ENCODE measurements at places on chromosomes 4 and X.
A peak's percentile ranks its signal among the peaks of the same experiment; 100 is the strongest.

- no peak for DNase-seq
These were observed 226.8 kb downstream of the COL25A1 start for GRCh38 chr4:109075621-109076020.

- no peak for DNase-seq
These were observed 195.7 kb downstream of the GPAT3 start for GRCh38 chr4:83731609-83732008.

GRCh38 chr4:151922306-151922705, 161.5 kb upstream of the GATB start:
- DNase-seq = no peak

DNA sequence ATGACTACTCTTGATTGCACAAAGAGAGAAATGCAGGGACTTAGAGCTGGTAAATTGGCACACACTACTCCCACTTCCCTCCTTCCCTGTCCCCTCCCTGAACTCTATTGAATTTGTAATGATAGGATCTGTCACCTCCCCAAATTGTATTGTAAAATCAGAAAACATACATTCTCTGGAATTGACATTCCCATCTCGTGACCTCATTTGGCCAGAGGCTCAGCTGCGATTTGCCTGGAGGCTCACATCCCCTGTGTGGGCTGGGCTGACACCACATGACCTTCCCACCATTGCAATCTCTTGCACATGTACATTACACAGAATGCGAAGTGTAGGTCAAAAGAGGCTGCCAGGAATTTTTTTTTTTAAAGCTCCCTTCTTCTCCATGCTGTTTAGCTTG, 172.1 kb downstream of the MID1IP1 start:
- DNase-seq = no peak

DNA sequence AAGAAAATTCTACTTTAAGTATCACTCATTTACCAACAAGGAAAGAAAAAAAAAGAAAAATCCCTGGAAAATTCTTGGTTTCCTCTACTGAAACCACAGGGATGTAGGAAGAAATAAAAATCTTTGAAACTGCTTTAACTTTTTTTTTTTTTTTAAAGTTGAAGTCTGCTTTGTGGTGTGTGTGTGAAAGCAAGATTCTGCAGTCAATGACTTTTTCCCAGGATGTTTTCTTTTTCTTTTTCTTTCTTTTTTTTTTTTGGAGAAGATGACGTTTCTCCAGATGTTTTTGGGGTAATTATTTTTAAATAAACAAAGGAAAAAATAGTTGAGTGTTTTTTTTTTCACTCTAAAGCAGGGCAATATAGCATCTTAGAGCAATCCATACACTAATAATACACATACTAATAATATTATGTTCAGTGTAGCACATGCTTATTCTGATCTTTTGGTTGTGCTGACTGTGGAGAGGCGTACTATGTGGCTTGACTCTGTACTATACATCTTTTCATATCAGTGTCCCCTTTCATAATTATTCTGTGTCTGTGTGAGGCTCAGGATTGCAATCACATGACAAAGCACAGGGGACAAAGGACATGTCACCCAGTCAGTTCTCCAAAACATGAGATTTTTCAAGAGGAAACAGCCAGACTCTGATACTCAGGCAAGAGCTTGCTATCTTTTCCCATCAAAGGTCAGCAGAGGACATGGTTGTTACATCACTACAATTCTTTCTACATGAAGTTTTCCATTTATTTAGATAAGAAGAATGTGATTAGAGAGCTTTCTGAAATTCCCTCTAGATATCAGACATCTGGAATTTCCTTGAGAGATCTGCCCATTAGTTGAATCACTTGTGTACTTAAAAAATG, 111.0 kb downstream of the PDE5A start:
- DNase-seq = no peak

DNA sequence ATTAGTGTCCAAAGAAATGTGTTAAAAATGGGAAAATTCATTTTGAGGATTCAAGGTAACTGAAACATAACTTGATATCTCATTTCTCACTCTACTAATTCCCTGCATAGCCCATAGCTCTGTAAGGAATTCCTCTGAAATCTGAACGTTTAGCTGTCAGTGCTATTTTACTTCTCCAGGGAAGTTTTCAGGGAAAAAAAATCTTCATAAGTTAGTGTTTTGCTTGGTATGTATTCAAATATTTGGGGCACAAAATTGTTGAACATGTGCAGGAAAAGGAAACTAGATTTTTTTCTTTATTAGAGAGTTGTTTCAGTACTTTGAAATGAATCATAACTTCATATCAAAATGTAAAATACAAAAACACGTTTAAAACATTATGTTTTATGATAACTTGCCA, 891.4 kb downstream of the CENPC start:
- no peak for DNase-seq

GRCh38 chr4:10635091-10635490, 49.5 kb downstream of the CLNK start:
- DNase-seq = no peak

DNA sequence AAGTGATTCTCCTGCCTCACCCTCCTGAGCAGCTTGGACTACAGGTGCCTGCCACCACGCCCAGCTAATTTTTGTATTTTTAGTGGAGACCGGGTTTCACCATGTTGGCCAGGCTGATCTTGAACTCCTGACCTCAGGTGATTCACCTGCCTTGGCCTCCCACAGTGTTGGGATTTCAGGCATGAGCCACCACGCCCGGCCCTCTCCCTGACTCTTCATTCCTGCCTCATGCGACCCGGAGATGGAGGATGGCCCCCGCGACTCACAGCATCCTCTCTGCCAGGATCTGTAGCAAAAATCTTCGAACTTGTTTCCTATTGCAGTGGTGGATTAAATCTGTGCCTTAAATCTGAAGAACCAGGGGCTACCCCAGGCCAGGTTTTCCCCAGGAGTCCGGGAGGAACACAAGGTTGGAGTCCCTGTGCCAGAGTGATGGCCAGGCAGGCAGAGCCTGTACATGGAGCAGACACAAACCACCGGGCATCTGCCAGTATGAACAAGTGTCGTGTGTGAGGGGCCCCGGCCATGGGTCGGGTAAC, 11.5 kb downstream of the CPLX1 start:
- no peak for DNase-seq

DNA sequence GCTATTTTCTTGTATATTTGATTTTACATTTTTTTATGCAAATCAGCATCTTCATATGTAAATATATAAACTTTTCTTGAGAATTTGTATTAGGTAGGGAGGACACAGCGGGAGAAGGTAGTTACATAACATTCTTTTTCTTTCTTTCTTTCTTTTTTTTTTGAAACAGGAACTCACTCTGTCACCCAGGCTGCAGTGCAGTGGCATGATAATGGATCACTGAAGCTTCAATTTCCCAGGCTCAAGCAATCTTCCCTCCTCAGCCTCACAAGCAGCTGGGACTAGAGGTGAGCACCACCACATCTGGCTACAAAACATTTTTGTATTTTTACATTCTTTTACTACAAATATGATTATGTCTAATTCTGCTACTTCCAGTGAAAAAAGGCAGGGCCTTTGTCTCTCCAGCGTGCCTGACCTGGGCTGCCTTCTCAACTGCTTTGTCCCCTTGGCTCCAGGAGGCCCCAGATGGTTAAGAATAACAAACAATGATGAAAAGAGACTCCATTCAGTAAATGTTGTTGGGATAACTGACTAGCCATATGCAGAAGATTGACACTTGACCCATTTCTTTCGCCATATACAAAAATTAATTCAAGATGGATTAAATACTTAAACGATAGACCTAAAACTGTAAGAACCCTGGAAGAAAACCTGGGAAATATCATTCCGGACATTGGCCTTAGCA, 46.5 kb upstream of the FAT4 start:
- DNase-seq = no peak

GRCh38 chr4:1226144-1226481, 22.8 kb downstream of the CTBP1 start:
- DNase-seq = no peak

GRCh38 chr4:61431131-61431530, 231.0 kb downstream of the ADGRL3 start:
- DNase-seq = no peak

DNA sequence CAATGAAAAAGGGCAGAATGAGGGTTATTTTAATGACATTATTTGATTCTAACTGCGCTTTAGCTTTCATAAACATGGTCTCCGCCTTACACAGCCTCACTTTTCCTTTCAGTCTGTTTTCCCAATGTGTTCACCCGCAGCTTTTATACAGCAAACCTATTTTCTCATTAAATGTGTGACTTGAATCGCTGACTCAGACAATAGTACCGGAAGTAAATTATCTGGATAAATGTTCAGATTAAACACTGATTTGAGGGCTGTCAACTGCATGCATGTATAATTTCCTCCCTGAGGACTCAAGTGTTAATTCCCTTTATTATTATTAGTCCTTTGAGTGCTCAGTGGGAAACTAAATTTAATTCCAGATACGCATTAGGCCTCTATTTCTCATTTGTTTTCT, 117.3 kb downstream of the FAM133A start:
- DNase-seq = no peak

GRCh38 chr4:70877556-70877955, 24.6 kb upstream of the MOB1B start:
- no peak for DNase-seq

- no peak for DNase-seq
These were observed 87.4 kb upstream of the SLC7A11 start for GRCh38 chr4:138329506-138330070.

GRCh38 chrX:107700317-107700774, 72.0 kb downstream of the PRPS1 start:
- DNase-seq = no peak

DNA sequence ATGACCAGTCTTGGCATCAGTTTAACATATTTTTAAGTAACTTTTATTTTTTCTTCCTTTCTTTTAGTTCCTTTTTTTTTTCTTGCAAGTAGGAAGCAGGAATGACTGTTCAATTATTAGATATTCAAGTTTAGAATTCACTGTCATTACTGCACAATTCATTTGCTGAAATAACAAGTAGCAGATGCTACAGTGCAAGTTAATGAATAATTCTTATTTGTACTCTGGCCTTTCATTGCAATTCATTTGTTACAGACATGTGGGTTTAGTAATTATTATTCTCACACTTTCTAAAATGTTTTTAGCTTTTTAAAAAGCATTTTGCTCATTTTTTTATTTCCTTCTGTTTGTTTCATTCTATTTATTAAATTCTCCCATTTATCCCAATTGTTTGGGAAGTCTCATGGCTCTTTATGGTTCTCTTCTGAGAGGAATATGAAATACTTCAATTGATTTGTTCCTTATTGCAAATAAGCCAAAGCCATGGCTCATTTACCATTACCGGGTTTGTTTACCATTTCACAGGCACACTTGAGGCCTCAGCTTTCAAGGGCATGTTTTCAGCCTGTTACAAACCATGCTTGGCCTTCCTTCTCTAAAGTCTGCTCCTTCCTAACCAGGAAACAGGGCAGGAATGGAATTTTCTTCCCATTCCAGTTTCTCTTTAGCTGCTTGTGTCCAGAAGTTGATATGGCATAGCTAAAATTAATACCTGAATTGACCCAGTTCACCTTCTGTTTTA, 4.6 kb upstream of the DCAF4L1 start:
- no peak for DNase-seq

- DNase-seq = no peak
These were observed 3.6 kb upstream of the SPP1 start for GRCh38 chr4:87971866-87972265.

DNA sequence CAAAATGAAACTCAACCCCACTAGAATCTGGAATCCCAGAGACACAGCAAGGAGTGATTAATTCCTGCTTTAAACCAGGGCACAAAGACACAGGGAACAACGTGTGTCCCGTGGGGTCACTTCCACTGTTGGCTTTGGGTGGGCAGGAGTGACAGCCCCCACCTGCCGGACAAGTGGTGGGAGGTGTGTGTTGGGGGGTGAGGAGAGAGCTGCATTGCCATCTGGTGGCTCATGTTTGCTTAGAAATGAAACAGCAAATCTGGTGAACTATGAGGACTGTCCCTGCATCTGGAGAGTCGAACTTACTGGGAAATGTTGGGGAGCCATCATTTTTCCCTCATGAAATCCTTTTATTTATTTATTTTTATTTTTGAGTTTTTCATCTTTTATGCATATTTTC, 75.9 kb upstream of the AFAP1 start:
- no peak for DNase-seq

DNA sequence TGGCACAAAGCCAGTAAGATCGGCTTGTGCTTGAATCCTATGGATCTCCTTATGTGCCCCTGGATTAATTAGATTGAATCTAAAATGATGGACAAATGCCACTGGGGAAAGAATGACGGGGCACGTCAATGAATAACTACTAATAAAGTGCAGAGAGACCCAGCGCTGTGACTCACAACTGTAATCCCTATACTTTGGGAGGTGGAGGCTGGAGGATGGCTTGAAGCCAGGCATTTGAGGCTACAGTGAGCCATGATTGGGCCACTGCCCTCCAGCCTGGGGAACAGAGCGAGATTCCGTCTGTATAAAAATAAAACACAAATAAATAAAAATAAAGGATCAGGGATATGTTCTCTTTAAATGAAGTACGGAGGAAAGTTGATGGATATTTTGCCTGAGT, 179.4 kb downstream of the DCHS2 start:
- no peak for DNase-seq

- DNase-seq = no peak
These were observed 8.4 kb upstream of the APLN start for GRCh38 chrX:129663171-129663570.

DNA sequence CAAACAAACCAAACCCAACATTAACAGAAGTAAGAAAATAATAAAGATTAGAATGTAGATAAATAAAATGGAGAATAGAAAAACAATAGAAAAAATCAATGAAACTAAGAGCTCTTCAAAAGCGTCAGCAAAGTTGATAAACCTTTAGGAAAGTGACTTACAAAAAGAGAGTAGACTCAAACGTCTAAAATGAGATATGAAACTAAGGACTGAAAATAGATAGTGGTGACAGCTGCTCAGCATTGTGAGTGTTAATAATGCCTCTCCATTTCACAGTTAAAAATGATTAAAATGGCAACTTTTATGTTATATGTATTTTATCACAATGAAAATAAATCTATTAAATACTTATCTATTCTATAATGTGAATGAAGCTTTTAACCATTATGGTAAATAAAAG, 125.7 kb upstream of the CPXCR1 start:
- no peak for DNase-seq

- peak; percentile 49 for DNase-seq
These were observed 45.9 kb downstream of the HMGB2 start for GRCh38 chr4:173288296-173288695.

GRCh38 chrX:17553469-17553868, 178.5 kb downstream of the NHS start:
- DNase-seq = no peak

- DNase-seq = no peak
These were observed 118.2 kb downstream of the FBXW7 start for GRCh38 chr4:152417673-152418072.

DNA sequence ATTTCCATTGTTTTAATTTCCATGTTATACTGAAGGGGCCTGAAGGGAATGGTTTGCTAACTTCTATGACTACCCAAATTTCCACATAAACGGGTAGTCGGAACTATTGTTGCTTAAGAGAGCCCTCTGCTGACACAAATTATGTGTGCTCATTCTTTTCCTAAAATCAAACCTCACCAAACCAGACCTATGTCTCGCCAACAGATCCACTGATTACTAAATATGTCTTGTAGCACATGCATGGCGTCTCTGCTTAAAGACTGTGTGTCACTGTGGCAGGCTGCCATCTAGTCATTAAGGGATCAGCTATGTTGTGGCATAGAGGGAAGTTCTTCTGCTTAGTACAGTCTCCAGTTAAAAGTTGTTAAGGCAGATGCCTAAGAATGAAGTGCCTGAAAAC, 25.1 kb downstream of the PIR start:
- DNase-seq = no peak

- no peak for DNase-seq
These were observed 1.9 kb upstream of the SNX25 start for GRCh38 chr4:185207466-185207865.

GRCh38 chrX:100830547-100830946, 10.4 kb downstream of the CSTF2 start:
- DNase-seq = no peak

Measured in activated CD8-positive, alpha-beta memory T cell treated with anti-CD3 and anti-CD28 coated beads for 48 hours (primary cell).